CD4-positive, alpha-beta T cell (primary cell): ENCODE measurements at places on chromosomes 11 and 22. TPM values are rescaled to one million over a fixed set of nuclear protein-coding genes. Genes with fewer than 3 reads are reported as not detected.
A peak's percentile ranks its signal among the peaks of the same experiment; 100 is the strongest.

The SF1 gene
- total RNA-seq = 1,632 TPM

The KDM4E gene
- not detected for total RNA-seq

The OR8D4 gene
- not detected for total RNA-seq

The APOL5 gene
- total RNA-seq = not detected

The PGA5 gene
- not detected for total RNA-seq

The GLB1L2 gene
- total RNA-seq = 0.59 TPM

The DBX1 gene
- total RNA-seq = 0.17 TPM

The YPEL1 gene
- 2.6 TPM for total RNA-seq

The LMNTD2 gene
- 10.3 TPM for total RNA-seq

The OR52A1 gene
- total RNA-seq = not detected

The ATP6V1E1 gene
- 48.4 TPM for total RNA-seq

The ASPHD2 gene
- total RNA-seq = 0.85 TPM

DNA sequence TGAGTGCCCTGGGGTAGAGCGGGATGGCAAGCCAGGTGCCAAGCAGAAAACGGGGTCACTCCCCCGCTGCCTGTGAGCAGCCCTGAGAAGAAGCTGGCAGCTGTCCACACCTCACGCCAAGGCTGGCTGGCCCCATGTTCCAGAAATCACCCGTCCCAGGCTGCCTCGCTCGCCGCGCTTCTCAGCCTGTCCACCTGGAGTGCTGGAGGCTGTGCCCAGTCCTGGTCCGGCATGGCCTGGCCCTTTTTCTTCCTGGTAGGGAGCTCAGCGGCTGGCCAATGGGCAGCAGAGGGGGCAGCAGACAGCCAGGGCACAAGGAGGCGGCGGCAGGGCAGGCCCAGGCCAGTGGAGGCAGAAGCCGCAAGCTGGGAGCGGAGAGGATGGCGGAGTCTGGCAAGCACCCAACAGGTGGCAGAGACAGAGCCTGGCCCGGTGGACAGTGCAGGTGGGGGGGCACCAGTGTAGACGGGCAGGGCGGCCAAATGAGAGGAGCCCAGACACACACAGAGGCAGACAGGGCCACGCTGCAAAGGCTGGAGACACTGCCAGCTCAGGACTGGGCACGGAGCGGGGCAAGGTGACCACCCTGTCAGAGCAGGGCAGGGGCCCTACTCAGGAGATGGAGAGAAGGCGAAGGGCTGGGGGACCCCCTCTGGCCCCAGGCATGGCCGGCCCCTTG lies 37.2 kb upstream of the TH start:
- DNase-seq = no peak

DNA sequence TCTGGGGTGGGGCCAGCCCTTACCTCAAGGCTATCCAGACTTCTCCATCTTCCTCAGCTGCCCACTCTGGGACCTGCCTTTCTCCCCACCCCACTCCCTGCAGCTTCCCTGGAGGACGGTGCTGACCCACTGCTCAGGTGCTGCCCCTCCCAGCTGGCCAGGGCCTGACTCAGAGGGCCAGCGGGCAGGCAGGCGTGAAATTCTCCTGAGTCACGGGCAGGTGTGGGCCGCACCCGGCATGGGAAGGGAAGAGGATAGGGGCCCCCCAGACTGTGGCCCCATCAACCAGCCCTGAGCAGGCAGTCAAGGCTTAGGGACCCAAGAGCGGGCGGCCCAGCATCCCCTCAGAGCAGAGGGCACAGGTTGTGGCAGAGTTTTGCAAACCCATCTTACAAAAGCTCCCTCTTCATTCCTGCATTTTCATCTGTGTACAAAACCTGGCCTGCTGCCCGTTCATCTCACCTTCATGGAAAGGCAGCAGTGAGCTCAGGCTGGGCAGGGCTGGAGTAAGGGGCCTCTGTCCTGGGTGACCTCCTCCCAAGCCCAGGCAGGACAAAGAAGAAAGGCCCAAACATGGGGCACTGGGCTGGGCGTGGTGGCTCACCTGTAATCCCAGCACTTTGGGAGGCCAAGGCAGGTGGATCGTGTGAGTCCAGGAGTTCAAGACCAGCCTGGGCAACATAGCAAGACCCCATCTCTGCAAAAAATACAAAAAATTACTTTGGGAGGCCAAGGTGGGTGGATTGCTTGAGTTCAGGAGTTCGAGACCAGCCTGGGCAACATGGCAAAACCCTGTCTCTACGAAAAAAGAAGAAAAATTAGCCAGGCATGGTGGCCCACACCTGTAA lies 6.1 kb downstream of the RHOD start:
- DNase-seq = no peak

DNA sequence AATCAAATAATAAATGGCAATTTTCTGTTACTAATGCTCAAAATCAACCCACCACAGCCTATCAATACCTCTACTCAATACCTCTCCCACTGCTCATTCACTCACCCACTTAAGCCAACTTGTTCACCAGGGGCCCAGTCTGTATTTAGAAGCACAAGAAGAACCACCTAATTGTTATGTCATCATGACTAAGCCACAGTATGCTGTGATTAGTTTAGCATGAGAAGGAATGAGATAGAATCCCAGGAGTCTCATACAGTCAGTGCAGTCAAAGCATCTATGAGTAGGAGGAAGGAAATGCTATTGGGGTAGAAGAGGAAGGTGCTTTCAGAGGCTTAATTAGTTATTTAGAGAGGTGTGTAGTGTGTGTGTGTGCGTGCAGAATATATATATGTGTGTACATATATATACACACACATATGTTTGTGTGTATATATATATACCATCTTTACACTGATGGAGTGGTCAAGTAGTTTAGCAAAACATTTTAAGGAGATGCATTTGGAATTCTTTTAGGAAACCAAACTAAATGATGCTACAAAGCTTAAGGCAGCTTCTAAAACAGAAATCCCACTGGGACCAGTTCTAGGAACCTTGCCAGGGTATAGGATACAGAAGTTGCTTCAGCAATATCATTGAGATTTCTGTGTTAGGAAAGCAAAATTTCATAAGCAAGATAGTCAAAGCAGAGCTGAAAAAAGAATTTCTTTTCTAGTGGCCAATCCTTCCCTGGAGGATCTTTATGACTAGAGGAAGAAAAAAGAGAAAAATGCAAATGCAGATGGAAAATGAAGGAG lies 27.5 kb downstream of the KCNA4 start:
- no peak for DNase-seq

DNA sequence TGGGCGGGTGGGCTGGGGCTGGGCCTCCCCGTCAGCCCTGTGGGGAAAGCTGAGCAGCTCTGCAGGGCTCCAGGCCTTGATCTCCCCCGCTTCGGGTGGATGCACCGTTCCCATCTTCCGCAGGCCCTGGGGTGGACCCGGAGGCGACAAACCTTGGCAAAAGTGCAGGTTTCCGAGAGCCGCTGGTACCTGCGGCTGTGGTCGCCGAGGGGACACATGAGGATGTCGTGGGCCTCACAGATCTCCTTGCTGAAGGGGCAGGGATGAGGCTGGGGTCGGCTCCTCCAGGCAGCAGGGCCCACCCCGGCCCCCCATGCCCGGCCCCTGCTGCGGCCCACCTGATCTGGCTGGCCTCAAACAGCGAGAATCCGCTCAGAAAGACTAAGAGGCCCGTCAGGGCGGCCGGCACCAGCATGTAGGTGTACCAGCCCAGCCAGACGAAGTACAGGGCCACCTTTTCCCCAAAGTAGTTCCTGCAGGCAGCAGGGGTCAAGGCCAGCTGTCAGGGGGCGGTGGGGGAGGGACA lies 11.8 kb downstream of the ANO9 start:
- DNase-seq = no peak

- DNase-seq = no peak
These were observed 147.6 kb downstream of the FBXO7 start for GRCh38 chr22:32622004-32622743.

GRCh38 chr11:120694726-120695125 lies 183.2 kb downstream of the GRIK4 start:
- DNase-seq = no peak

GRCh38 chr11:77131560-77131959 lies 3.5 kb downstream of the MYO7A start:
- no peak for DNase-seq

DNA sequence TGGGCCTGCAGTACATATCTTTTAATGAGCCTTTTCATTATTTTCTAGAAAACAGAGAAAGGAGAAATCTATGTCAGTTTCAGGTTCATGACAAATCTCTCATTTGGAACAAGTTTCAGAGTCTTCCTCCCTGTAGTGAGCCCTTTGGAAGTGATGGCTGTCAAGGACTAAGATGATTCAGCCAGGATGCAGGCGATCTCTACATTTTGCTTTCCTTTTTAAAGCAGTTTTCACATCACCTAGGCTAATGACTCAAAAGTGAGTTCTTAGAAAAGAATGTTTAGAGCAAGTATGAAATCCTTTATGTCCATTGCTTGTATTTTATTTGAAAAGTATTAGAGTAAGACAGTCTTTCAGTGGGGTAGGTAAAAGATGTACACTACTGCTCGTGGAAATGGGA lies 130.1 kb downstream of the TRPC6 start:
- DNase-seq = no peak

- no peak for DNase-seq
These were observed 2.2 kb downstream of the CD6 start for GRCh38 chr11:60973699-60974098.

DNA sequence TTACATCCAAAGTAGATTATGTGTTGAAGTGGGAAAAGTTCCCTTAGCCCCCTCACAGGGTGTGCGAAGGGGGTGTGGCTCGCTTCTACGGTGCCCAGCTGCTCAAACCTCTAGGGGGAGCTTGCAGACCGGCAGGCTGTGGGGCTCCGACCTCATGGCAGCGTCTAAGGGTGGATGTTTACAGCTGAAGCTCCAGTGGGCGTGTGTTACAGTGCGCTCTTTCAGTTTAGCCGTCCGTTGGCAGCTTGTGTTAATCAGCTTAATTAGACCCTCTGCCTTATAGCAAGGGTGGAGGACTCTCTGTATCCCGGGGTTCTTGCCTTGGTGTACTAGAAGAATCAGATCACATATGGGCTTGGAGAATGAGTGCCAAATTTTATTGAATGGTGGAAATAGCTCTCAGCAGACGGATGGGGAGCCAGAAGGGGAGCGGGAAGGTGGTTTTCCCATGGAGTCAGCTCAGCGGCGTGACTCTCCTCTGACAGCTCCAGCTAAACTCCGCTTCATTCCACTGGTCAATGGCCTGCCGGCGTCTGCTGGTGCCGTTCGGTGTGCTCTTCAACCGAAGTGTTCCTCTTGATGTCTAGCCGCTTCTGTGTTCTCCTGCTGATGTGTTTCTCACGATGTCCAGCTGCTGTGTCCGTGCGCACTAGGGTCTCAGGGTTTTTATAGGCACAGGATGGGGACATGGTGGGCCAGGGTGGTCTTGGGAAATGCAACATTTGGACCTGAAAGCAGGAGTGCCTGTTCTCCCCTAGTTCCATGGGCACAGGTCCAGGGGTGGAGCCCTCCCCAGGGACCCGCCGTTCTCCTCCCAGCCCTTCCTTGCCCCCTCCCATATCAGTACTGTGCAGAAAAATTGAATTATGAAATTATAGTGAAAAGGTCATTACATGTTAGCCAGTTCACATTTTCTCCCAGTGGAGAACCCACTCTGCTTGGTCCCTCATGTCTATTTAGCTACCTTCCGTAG lies 28.6 kb upstream of the OR10G7 start:
- peak; percentile 17 for DNase-seq

DNA sequence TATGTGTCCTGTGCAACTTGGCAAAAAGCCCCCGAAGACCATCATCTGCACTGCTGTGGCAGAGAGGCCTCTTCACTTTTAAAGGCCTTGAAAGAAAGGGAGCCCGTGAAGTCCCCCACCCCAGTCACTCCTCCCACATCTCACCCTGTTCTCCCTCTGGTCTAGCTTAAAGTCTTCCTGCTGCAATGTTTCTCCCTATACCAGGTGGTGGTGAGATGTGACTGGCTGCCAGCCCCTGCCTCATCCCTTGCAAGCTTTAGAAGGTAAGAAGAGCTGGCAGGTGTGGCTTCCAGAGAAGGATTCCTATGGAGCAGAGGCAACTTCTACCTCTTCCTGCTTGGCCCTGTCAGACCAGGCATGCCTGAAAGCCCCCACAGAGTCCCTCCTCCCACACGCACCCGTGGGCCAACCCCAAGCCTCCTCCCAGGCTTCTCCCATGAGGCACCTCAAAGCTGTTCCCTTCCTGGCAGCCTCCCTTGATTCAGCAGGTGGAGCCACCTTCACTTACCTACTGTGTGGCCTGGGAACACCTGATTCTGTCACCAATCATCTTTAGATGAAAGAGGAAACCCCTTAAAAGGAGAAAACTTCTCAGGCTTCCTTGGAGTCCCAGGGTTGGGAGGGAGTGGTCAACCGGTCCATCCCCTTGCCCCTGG lies 4.0 kb upstream of the TRIM29 start:
- no peak for DNase-seq

DNA sequence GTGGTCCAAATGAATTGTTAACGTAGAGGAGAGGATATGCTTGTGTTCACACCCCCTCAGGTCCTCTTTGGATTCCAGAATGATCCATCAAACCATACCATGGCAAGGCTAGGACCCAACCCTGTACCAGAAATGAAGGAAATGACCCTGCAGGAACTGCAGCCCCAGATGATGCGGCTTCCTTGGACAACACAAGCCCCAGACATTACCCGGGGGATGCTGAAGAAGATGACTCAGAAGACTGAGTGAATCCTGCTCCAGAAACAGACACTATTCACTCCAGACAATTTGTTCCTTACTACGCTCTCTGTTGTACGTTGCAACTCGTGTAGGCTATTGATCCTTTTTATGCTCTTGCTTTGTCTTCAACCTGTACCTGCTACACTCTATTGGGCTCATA lies 15.2 kb upstream of the MTMR2 start:
- DNase-seq = no peak

DNA sequence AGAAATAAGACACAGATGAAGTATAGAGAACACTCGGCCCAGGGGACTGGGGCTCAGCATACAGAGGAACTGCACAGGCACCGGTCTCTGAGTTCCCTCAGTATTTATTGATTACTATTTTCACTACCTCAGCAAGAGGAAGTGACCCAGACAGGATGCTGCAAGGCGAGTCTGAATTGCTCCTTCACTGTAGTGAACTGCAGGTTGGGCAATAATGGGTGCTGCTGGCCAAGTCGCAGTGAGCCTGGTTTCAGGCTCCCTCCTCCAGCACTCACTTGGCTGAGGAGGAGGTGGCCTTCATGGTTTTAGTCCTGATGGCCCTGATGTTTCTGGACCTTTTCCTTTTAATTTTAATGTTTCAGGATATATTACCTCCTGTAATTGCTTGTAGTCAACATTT lies 10.4 kb downstream of the OR52K2 start:
- no peak for DNase-seq

DNA sequence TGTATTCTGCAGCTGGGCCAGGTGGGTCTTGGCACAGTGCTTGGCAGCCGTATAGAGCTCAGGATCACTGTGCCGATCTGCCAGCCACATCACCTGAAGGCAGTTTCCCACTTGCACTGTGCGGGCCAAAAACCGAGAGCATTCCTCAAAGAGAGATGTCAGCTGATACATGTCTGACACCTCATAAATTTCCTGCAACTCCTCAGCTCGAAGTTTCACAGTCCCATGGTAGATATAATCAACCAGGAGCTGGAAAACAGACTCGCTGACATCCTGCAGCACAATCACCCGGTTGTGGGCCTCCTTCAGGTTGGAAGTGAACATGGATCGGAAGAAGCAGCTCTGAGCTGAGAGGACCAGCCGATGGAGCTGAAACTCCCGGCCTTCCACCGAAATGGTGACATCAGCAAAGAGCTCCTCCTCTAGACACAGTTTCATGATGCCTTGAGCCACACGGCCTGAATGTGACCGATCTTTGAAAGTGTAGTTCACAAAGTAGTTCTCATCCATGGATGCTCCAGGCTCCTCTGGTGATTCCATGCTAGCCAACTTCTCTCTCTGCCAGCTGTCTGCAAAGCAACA lies 1.2 kb downstream of the KBTBD4 start:
- no peak for DNase-seq
